Stimulated activated CD4-positive, alpha-beta T cell treated with anti-CD3 and anti-CD28 coated beads, Interleukin-15, amount 100 ng/mL, for 48 hours (primary cell): ENCODE measurements at places on chromosomes 3 and 15.

DNA sequence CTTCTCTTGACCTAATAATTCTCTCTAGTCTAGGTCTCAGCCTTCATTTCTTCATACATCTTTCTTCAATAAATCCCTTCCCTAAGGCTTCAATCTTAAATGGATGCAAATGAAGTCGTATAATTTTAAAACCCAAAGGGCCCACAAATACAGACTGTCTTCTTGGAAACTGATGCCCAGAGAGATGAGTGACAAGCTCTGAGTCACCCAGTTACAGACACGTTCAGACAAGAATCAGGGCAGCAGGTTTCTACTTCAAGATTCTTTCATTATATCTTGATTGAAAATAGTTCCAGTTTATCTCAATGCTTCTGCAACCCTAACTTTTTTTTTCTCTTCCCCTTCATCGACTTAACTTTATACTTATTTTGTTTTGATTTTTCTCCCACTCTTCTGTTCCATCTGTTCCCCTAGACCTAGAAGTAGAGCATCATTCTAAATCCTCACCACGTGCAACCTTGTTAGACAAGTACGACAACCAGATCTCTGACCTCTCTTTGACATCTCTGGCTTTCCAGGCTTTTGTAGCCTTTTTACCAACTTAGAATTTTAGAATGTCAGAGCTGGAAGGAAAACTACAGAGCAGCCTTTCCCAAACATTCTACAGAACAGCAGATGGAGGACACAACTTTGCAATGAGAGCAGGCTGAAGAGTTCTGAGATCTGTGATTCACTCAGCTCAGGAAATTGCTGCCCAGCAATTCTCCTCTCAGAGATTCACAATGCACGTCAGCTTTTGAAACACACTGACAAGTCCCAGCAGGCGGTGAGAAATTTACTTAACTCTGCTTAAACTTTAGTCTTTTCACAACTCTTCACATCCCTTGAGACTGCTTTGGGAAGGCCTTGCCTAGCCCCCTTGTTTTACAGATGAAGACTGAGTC lies 25.3 kb downstream of the NCEH1 start:
- no peak for DNase-seq

DNA sequence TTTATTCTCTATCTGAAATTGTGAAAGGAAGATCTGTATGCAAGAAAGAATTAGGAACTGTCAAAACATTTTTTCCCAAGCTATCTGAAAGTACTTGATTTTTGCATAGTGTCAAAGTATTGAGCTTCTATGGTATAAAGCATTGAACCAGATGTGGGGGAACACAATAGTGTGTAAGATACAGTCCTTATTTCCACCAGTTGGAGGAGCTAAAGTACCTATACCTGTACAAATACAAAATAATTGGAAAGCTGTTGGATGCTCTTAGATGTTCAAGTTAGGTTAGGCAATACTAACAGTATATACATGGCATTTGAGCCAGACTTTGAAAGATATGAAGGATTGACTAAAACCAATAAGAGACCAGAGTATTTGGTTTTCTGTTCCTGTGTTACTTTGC lies 148.4 kb downstream of the B3GALNT1 start:
- no peak for DNase-seq

GRCh38 chr15:98986281-98986680 lies 21.3 kb downstream of the PGPEP1L start:
- no peak for DNase-seq

- no peak for DNase-seq
Observed at GRCh38 chr3:17009826-17010225, 125.1 kb downstream of the PLCL2 start.

GRCh38 chr15:44435893-44436667 lies 8.7 kb downstream of the CTDSPL2 start:
- DNase-seq = no peak

- no peak for DNase-seq
Observed at GRCh38 chr15:73382115-73382514, 13.4 kb upstream of the HCN4 start.

DNA sequence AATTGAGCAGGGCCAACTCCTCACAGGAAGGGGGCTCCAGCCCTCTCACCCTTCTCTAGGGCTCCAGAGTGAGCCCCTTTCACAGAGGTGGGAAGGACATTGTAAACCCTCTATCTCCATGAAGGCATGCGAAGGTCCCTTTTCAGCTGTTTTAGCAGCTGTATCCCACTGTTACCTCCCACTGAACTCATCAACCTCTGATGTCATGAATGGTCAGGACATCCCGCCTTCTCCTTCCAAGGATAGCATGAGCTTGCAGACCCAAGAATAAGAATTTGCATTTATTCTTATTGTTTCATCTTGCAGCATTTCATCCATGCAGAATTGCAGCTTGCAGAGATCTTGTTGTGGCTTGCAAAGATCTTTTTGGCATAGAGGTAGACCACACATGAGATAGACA lies 24.3 kb upstream of the FGD5 start:
- DNase-seq = no peak

DNA sequence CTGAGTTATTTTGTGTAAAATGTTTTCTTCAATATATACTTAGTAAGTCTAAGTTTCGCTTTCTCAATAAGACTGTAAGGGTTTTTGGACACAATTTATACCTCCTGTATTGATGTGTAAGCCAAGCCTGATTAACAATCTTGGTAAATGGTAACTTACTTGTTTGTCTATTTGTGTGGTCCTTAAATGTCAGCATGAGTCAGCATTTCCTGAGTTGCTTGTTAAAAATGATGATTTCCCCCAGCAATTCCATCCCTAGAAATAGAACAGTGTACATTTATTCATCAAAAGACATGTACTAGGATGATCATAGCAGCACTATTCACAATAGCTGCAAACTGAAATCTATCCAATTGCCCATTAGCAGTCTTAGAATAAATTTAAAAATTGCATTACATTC lies 53.4 kb upstream of the LRIG1 start:
- DNase-seq = no peak

GRCh38 chr15:80836223-80836622 lies 57.1 kb downstream of the CEMIP start:
- no peak for DNase-seq
